Activated T-helper 2 cell treated with anti-CD3 and anti-CD28 coated beads, Interferon-gamma antibody, Interleukin-2, Interleukin-4, amounts not matched to agents 10 μg/mL and 5 μg/mL and 100 μg/mL, durations not matched to agents 14 hours and 24 hours and 36 hours (primary cell): ENCODE measurements at places on chromosomes 3 and 15. TPM values are rescaled to one million over a fixed set of nuclear protein-coding genes. Genes with fewer than 3 reads are reported as not detected.
A peak's percentile ranks its signal among the peaks of the same experiment; 100 is the strongest.

DNA sequence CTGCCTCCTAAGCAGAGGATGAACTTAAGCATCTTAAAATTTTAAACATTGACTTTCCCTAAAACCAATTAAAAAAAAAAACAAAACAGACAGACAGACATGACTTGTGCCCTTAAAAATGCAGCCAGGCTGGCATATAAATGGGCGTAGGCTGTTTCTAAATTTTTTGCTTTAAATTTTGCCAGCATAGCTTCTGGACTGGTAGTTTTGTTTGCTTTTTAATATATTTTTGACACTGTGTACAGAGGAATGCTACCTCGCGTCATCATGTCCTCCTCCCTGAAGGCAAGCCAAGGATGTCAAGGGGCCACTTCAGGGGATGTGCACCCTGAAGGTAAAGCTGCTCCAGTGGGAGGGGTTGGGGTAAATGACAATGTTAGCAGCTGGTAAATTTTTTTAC, 134.8 kb downstream of the PGPEP1L start:
- no peak overlapping the region for H3K4me3 ChIP-seq
- peaks cover 3% of the 10 kb centered on the region for H3K36me3 ChIP-seq
- DNase-seq: no peak
- H3K27me3 ChIP-seq: no peaks in the 10 kb centered on the region
- peaks cover 24% of the 10 kb centered on the region for H3K4me1 ChIP-seq

DNA sequence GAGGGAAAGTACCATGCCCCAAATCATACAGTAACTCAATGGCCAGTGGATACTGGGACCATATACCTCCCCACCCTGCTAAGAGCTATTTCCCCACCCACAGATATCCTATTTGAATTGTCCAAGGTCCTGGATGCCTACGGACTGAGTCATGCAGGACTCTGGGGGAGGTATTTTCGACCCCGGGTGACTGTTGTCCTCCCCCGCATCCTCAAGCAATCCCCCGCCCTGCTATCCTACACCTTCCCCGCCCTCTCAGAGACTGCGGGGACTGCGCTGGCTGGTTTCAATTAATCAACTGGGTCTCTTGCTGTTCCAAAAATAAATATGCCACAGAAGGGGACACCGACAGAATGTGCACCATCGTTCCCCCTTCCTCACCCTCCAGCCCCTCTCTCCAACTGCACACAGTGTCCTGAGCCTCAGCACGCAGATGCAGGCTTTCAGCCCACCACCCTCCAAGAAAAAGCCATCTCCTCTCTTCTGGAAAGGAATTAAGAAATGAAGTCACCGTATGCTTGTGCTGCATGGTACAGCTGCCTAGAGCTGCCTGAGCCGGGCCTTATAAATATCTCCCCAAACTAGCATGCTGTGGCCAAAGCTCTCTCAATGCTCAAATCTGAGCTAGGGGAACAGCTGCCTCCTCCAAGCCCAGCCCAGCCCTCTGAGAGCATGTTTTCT, 8.1 kb downstream of the CAV3 start:
- peaks cover 5% of the 10 kb centered on the region for H3K27me3 ChIP-seq
- H3K4me1 ChIP-seq: peaks cover 2% of the 10 kb centered on the region
- no peak for DNase-seq
- no peak overlapping the region for H3K27ac ChIP-seq

The GOLGA6L10 gene
- total RNA-seq: 0.71 and 1.0 TPM in 2 replicates

The C3orf70 gene
- 0.05 and 0.07 TPM in 2 replicates for total RNA-seq

- H3K4me3 ChIP-seq: no peak overlapping the region
- H3K4me1 ChIP-seq: peaks cover 16% of the 10 kb centered on the region
- H3K27me3 ChIP-seq: no peaks in the 10 kb centered on the region
- H3K36me3 ChIP-seq: peaks cover 6% of the 10 kb centered on the region
- H3K27ac ChIP-seq: no peak overlapping the region
Measured at GRCh38 chr3:12175137-12175593, 16.5 kb upstream of the TIMP4 start.

The ANKDD1A gene
- total RNA-seq: 2.2 and 2.5 TPM in 2 replicates

DNA sequence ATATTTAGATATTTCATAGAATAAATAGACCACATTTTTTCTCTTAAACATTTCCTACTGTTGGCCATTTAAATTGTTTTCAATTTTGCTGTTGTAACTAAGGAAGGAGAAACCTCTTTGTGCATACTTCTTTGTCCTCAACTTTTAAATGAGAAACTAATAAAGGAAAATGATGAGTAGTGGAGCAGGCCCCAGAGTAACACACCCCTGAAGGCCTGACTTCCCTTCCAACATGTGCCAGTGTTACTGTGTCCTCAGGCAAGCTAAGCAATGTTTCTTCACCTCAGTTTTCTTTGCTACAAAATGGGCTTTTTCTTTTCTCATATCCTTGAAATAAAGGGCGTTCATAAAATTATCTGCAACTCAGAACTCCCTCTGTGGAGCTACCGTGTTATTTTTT, 53.7 kb downstream of the RPL22L1 start:
- DNase-seq: no peak
- H3K4me3 ChIP-seq: no peak overlapping the region
- H3K36me3 ChIP-seq: no peaks in the 10 kb centered on the region
- peaks cover 4% of the 10 kb centered on the region for H3K4me1 ChIP-seq
- no peak overlapping the region for H3K27ac ChIP-seq

The CHST2 gene
- 7.4 and 7.7 TPM in 2 replicates for total RNA-seq

DNA sequence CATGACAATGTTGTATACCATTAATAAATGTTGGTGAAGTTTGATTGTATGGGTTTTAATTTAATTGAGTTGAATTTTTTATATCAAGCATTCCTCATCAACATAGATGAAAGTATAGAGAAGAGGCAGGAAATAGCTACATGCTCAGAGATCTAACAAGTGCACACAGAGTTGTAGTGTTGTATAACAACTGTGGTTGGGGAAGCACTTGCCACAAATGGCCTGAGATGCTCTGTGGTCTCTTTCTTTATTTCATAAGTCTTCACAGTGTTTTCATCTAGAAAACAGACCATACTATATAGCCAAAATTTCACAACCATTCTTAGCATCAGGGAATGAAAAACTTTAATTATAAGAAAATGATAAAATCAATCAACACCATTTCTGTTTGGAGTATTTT, 682.6 kb upstream of the NECTIN3 start:
- no peaks in the 10 kb centered on the region for H3K36me3 ChIP-seq
- H3K4me1 ChIP-seq: no peaks in the 10 kb centered on the region
- no peak overlapping the region for H3K4me3 ChIP-seq
- no peak overlapping the region for H3K27ac ChIP-seq
- DNase-seq: no peak

The ARMC8 gene
- total RNA-seq: 39.8 and 40.6 TPM in 2 replicates

DNA sequence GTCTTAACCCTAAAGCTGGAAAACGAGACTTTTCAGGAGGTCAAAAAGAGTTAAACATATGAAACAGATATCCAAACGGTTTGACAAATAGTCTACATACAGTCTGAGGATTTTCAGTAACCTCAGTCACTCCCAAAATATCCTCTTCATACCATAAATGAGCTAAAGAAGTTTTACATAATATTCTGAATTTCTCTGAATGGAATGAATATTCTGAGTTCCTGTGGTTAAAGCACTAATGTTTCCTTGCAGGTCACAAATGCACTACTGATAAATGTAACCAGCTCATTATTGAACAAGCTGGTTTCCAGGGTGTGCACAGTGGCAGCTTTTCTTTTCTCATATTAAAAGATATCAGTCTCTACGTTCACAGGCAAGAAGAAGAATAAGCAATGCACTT, 137.4 kb upstream of the POU1F1 start:
- H3K27me3 ChIP-seq: no peaks in the 10 kb centered on the region
- no peaks in the 10 kb centered on the region for H3K4me1 ChIP-seq
- H3K4me3 ChIP-seq: no peak overlapping the region
- no peaks in the 10 kb centered on the region for H3K36me3 ChIP-seq

The CNTN6 gene
- total RNA-seq: not detected in 2 replicates

The DNAJA4 gene
- total RNA-seq: 57.4 and 60.0 TPM in 2 replicates

GRCh38 chr3:81339040-81339845, 422.2 kb downstream of the GBE1 start:
- no peak overlapping the region for H3K27ac ChIP-seq
- no peaks in the 10 kb centered on the region for H3K36me3 ChIP-seq
- no peaks in the 10 kb centered on the region for H3K27me3 ChIP-seq
- H3K4me1 ChIP-seq: no peaks in the 10 kb centered on the region
- H3K4me3 ChIP-seq: no peak overlapping the region
- DNase-seq: no peak

DNA sequence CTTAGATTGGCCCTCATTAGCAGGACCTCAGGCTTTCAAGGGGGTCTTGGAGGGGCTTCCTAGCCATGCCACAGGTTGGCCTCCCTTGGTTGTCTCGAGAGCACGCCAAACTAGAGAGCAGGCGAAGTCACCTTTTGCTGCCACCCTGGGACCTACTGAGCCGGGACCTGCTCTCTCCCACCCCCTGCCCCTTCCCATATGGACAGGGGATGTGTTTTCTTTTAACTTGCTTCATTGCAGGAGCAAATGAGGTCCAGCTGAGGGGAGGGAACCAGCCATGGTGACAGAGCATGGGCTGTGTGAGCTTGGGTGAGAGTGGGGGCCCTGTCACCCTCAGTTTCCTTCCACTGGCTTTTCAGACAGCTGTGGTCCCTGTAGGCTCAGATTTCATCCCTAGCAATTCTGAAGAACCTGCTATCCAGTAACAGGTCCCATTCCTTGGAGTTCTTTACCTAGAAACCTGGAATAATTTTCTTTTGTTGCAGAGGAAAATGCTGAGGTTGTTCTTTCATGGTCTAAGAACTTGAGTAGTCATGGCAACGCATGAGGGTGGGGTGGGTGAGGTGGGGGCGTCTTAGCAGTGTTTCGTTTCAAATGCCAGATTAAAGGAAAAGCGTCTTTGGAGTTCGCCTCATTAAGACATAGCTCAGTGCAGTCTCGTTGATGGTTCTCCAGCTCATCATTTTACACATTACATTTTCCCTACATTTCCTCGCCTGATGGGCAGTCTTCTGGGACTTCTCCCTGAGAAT, 20.1 kb upstream of the MAGEF1 start:
- no peaks in the 10 kb centered on the region for H3K4me1 ChIP-seq
- DNase-seq: no peak
- H3K4me3 ChIP-seq: no peak overlapping the region
- H3K27me3 ChIP-seq: peaks cover 7% of the 10 kb centered on the region
- H3K27ac ChIP-seq: no peak overlapping the region

DNA sequence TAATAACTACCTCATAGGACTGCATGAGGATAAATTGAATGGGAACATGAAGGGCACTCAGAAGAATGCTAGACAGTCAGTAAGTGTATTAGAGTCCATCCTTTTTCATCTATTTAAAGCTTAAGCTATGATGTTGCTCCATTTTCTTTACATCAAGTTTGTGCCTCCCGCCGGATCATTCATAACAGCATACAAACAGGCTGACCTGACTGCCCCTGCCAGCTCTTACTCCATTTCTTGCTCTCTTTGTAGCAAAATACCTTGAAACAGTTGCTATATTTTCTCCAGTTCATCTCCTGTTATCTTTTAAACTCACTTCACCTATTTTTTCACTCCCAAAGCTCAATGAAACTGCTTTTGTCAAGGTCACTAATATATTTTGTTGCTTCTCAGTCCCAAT, 315.6 kb upstream of the ALCAM start:
- H3K4me1 ChIP-seq: no peaks in the 10 kb centered on the region
- no peak for DNase-seq
- no peak overlapping the region for H3K27ac ChIP-seq
- H3K4me3 ChIP-seq: no peak overlapping the region

GRCh38 chr3:15426579-15427118, 695 bp downstream of the METTL6 start:
- peaks cover 55% of the 10 kb centered on the region for H3K36me3 ChIP-seq
- H3K4me1 ChIP-seq: peaks cover 41% of the 10 kb centered on the region
- peak overlapping the region; percentile 95 for H3K4me3 ChIP-seq
- H3K27ac ChIP-seq: peak overlapping the region; percentile 89
- no peak for DNase-seq

DNA sequence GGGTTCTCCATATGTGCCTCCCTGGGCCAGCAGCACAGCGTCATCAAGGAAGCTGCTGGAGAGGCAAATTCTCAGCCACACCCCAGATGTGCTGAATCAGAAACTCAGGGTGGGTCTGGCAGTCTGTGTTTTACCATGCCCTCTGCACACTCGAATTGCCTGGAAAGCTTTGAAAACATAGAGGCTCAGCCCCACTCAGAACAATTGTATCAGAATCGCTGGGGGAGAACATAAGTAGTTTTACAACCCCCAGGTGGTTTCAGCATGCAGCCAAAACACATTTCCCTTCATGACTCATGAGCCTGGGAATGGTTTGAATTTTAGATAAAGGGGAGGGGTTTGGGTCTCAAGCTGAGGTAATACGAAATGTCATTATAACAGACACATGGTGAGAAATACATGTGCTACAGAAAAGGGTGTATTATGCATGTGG, 9.6 kb downstream of the TGM4 start:
- no peaks in the 10 kb centered on the region for H3K36me3 ChIP-seq
- H3K27ac ChIP-seq: no peak overlapping the region
- no peaks in the 10 kb centered on the region for H3K4me1 ChIP-seq
- H3K4me3 ChIP-seq: no peak overlapping the region

DNA sequence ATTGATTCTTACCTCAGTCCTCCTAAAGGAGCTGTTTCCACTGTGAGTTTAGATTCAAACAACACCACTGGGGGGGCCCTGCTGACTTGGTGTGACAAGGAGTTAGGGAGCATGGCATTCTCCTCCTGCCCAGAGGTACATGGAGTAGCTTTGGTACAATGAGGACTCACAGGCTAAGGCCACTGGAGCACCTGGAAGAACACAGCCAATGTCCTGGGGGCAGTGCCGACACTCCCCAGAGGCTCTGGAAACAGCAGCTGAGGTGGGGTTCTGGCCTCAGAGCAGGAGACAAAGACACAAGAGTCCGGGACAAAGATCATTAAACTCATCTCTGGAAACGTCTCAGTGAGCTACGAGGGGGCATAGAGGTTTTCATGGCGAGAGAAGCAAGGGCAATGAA, 69.7 kb upstream of the POMGNT2 start:
- H3K27me3 ChIP-seq: peaks cover 6% of the 10 kb centered on the region
- H3K27ac ChIP-seq: no peak overlapping the region
- DNase-seq: no peak
- peaks cover 23% of the 10 kb centered on the region for H3K4me1 ChIP-seq

GRCh38 chr3:169618894-169619792, 44.4 kb downstream of the MECOM start:
- H3K4me1 ChIP-seq: no peaks in the 10 kb centered on the region
- H3K4me3 ChIP-seq: no peak overlapping the region
- peaks cover 2% of the 10 kb centered on the region for H3K27me3 ChIP-seq
- no peaks in the 10 kb centered on the region for H3K36me3 ChIP-seq
- DNase-seq: no peak
- H3K27ac ChIP-seq: no peak overlapping the region

DNA sequence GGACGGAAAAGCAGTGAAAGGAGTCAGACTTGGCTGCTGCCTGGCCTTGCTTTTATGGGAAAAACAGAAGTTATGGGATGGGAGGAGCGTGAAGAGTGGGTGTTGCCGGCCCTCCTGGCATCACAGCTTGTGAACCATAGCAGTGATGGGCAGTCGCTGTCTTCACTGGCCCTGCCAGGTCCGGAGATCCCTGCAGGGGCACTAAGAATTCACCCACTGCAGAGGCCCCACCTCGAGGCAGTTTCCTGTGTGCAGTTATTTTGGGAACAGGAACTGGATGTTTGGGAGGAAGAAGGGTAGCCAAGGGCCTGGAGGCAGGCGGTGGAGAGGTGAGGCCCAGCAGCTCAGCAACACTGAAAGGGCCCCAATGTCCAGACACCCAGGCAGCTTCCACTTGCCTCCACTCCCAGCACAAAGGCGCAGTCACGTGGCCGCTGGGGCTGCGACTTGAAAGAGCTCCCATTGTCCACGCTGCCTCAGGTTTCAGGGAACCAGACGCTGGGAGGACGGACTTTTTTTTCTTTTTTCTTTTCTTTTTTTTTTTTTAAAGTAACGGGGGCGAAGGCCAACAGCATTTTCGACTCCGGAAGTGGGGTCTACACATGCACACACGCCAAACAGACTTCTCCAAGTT, 255.6 kb downstream of the ZNF621 start:
- DNase-seq: no peak
- peaks cover 4% of the 10 kb centered on the region for H3K27me3 ChIP-seq
- no peaks in the 10 kb centered on the region for H3K36me3 ChIP-seq
- no peak overlapping the region for H3K27ac ChIP-seq
